NCI-H2081 treated with DMSO at 0.1 percent for 48 hours (cell line): ENCODE measurements at places on chromosomes 1 and 21.

DNA sequence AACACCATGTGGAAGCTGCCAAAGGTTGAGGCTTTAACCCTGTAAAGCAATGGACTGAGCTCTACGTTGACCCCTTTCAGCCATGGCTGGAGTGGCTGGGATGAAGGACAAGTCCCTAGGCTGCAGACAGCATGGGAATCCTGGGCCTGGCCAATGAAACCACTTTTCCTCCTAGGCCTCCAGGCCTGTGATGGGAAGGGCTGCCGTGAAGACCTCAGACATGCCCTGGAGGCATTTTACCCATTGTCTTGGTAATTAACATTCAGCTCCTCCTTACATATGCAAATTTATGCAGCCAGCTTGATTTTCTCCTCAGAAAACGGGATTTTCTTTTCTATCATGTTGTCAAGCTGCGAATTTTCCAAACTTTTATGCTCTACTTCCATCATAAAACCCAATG is 214.5 kb downstream of the RGS7 start:
- DNase-seq: no peak

- no peak for DNase-seq
Measured at GRCh38 chr1:69553726-69554125, 14.0 kb upstream of the LRRC7 start.

DNA sequence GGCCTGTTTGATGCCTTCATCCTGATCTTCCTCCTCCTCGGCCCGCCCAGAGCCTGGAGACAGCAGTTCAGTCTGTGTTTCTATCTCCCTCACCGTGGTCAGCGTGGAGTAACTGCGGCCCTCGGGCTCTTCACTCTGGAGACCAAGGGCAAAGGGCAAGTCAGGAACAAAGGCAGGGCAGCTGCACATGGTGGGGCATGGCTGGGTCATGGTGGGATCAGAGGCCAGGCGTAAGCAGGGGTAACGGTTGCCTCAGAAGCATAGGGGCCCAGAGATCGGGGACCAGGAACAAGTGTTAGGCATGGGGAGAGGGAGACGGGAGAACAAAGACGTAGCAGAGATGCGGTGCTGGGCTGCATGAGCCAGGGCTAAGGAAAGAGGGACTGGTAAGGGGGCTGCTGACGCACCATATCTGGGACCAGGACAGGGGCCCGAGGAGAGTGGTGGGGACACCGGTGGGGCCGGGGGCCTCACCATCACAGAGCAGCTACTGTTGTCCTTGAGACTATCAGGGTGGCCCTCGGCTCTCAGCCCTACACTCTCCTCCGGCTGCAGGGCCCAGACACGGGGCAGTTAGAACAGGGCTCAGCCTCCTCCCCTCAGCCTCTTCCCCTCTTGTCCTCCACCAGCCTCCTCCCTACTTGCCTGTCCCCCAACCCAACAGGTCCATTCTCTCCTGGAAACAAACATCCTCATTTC is 3.2 kb upstream of the ARHGAP30 start:
- DNase-seq: no peak

- DNase-seq: no peak
Measured at GRCh38 chr1:45444609-45445131, 46.3 kb downstream of the TESK2 start.

DNA sequence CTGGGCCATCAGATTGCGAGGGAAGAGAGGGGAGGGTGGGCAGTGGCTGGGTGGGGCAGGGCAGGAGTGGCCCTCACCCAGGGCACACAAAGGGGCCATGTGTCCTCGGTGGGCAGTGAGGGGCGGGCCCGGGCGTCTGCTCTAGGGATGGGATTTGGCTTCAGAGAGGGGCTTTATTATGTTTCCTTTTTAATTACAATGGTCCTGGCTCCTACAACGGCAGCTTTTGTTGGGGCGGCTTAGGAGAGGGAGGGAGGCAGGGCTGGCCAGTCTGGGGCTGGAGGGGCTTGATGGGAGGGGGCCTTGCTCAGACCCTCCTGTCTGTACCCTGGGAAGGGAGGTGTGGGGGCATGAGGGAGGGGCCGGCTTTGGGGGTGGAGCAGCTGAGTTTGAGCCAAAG is 102.8 kb upstream of the WNT4 start:
- no peak for DNase-seq

- DNase-seq: no peak
Measured at GRCh38 chr1:93619507-93620171, 62.0 kb downstream of the BCAR3 start.

DNA sequence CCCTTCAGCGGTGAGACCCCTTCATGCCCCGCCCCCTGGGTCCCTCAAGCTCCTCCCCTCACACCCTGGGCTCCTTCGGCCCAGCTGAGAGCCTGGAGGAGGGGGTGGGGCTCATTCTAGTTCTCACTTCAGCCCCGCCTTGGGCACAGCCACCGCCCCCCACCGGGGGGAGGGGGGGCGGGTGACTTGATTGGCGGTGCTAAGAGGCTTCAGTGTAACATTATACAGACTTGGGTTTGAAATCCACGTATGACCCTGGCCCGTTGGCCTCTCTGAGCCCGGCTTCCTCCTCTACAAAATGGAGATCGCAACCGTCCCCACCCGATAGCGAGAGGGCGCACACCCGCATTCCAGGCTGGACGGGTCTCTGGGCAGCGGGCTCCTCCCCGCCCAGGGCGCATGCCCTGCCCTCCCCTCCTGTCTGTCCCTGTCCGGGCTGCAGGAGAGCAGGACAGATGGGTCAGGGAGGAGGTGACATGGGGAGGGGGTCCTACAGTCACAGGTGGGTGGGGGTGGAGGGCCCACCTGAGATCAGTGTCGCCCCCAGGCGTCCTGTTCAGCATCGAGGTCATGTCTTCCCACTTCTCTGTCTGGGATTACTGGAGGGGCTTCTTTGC is 5.1 kb downstream of the CLCNKB start:
- DNase-seq: no peak
